SJSA1 (cell line): ENCODE measurements at places on chromosomes 2 and 18.

DNA sequence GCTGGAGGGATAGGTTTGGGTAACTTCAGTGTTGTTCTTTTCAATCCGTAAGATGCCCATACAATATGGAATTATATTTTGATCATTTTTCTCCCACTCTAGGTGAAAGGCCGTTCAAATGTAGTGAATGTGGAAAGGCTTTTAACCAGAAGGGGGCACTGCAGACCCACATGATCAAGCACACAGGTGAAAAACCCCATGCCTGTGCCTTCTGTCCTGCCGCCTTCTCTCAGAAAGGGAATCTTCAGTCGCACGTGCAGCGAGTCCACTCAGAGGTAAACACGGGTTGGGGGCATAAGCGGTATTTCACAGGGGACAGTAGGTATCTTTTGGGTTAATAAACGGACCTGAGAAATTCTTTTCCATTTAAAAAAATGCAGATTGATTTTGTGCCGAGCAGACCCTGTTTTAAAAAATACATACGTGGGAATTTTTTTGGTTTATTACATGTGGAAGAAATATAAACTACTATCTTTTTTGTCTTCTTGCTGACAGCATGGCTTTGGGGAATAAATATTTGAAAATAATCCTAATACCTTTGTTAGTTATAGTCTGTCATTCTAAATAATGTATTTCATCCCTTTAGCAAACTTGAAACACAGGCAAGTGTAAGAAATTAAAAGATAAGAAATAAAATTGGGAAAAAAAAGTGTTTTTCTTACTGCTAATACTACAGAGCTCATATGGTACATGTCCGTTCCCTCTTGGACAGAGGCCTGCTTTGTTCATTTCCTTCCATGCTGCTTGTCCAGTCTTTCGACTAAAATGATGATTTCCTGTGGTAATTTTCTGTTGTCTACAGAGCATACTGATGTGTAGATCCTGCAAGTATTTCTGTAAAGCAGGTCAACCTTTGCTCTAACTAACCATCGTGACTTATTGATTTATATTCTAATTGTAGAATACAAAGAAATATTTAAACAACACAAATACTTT is 53.3 kb downstream of the ZNF236 start:
- DNase-seq = no peak

GRCh38 chr2:51667679-51668078 is 635.7 kb upstream of the NRXN1 start:
- DNase-seq = no peak

GRCh38 chr18:69580107-69580506 is 179.4 kb downstream of the DOK6 start:
- DNase-seq = no peak

DNA sequence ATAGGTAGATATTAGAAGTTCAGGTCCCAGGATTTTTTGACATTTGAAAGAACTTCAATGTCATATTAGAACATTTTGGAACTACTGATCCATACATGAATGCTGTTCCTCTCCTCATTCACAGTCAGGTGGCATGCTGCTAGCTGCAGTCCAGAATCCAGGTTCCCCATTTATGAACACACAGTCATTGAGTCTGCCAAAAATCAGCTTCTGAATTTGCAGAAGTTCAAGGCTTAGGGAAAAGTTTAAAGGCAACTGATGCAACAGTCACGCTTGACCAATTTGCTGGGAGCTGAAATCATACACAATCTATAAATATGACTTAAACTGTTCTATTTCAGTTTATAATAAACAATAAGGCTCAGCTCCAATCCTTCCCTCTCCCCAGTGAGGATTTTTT is 17.3 kb upstream of the TTR start:
- DNase-seq = no peak

GRCh38 chr2:42321452-42322064 is 39.5 kb downstream of the COX7A2L start:
- DNase-seq = no peak
